ENCODE measurements at places on chromosomes 3 and 15.

GRCh38 chr15:76584868-76585575, 248.4 kb downstream of the ISL2 start:
- no peak for DNase-seq

- no peak for DNase-seq
Observed at GRCh38 chr3:10354361-10355015, 33.6 kb upstream of the SEC13 start.

- peak; percentile 82 for DNase-seq
Observed at GRCh38 chr15:74598126-74598842, 17.4 kb upstream of the CLK3 start.

- DNase-seq: no peak
Observed at GRCh38 chr3:14608298-14608697, 43.3 kb upstream of the CCDC174 start.

DNA sequence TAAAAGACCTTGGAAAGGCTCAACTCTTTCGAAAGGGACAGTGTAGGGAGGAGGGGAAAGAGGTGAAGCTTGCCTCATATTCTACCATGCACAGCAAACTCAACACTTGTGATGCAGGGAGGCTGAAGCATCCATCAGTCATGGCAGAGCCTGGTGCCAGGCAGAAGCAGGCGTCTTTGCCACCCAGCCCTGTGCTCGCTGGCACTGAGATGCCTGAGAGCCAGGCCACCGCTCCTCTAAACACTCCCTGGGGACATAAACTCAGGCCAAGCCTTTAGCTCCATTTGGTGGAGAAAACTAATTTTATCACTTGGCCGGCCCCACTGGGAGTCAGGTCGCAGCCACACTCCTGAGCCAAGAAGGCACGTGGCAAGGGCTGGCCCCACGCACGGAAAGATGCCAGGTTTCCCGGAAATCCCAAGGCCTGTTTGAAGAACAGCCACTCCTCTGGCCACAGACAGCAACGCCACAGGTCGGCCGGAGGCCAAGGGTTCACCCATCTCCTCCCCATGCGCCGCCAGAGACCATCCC, 30.7 kb downstream of the XXYLT1 start:
- DNase-seq: no peak

- DNase-seq: no peak
Observed at GRCh38 chr3:129176051-129176450, 7.6 kb downstream of the CNBP start.

DNA sequence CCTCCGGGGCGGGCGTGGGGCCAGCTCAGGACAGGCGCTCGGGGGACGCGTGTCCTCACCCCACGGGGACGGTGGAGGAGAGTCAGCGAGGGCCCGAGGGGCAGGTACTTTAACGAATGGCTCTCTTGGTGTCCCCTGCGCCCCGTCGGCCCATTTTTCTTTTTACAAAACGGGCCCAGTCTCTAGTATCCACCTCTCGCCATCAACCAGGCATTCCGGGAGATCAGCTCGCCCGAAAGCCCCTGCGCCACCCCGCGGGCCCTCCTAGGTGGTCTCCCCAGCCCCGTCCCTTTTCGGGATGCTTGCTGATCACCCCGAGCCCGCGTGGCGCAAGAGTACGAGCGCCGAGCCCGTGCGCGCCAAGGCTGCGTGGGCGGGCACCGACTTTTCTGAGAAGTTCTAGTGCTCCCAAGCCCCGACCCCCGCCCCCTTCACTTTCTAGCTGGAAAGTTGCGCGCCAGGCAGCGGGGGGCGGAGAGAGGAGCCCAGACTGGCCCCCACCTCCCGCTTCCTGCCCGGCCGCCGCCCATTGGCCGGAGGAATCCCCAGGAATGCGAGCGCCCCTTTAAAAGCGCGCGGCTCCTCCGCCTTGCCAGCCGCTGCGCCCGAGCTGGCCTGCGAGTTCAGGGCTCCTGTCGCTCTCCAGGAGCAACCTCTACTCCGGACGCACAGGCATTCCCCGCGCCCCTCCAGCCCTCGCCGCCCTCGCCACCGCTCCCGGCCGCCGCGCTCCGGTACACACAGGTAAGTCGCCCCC, at the start of gene THBS1:
Gene THBS1, plus strand, starts transcription at position 595 of the 757 bp plus-strand sequence. CDS start 779 bp downstream, outside the sequence.
- peak; percentile 97 for DNase-seq

GRCh38 chr3:13229273-13229949, 156.2 kb upstream of the IQSEC1 start:
- peak; percentile 30 for DNase-seq

DNA sequence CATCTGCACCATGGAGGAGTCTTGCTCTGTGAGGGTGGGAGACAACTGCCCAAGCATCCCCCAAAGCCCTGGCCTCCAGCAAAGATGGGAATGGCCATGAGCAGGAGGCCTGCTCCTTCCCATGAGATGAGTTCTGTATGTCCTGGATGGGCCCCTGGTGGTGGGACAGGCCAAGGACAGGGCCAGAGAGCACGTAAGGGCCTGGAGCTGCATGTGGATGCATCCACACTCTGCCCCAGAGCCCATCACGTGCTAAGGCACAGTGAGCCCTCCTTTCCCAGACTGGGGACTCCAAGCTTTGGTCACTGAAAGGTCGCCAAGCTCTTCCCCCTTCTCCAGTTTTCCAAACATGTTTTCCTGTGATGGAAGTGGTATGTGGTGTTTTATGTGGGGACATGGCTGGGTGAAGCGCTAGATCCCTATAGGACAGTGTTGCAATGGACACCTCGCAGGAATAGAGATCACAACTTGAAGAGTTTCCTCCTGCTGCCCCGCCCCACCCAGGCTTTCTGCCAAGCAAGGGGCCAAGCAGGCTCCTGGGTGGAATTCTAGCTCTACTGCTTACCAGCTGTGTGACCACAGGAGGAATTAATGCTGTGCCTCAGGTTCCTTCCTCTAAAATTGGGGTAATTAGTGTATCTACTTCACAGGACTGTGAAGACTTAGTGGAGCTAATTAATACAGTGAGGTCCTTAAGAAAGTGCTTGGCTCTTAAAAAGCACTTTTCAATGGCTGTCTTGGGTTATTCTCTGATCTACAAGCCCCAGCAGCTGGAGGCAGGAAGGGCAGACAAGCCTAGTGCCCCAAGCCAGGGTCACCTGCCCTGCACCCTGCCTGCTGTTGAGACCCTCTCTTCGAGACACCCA, 106.4 kb upstream of the RPL32 start:
- peak; percentile 50 for DNase-seq

DNA sequence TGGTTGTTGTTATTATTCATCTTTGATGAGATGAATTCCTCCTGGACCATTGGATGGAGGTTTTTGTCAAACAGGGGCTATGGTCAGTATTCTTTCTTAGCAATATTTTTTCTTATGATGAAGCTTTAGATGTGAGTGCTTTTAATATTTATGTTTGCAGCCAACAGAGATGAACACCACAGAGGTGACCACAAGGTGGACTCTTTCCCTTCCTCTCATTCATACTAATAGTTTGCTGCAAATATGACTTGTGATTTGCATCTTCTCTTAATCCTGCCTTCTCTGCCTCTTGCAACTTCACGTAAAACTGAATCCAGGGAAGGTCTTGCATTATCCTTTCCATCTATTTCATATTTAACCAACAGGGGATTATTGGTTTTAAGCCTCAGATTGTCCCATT, 473.1 kb upstream of the UBE2E2 start:
- no peak for DNase-seq

DNA sequence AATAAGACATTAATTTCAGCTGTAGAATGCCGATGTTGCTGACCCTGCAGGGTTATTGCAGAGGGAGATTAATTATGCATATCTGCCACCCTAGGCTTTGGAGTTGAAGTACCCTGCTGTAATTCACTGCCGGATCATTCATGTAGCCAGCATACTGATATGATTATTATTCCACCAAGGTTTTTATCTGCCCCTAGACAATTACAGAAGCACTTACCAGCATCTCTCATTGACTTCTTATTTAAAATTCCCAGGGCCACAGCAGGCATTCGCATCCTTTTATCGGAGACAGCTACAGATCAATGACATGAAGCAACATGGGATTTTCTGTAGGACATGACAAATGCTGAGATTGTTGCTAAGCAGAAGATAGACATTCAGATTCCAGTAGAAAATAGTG, 31.3 kb downstream of the IL1RAP start:
- DNase-seq: no peak

DNA sequence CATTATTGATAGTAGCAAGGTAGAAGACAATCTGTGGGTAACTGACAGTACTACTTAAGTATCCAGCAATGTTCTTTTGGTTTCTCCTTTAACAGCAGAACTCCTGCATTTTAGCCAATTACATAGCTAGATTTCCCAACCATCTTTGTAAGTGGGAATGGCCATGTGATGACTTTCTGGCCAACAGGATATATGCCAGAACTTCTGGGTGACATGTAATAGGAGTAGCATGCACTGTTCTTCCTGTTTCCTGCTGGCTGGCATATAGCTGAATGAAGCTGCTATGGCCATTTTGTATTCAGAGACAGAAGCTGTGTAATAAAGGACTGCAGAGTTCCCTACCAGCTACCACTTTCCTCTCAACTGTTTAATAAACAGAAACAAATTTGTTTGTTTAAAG, 18.0 kb downstream of the SPICE1 start:
- DNase-seq: peak; percentile 5

GRCh38 chr15:35649575-35649974, 103.6 kb upstream of the DPH6 start:
- no peak for DNase-seq

DNA sequence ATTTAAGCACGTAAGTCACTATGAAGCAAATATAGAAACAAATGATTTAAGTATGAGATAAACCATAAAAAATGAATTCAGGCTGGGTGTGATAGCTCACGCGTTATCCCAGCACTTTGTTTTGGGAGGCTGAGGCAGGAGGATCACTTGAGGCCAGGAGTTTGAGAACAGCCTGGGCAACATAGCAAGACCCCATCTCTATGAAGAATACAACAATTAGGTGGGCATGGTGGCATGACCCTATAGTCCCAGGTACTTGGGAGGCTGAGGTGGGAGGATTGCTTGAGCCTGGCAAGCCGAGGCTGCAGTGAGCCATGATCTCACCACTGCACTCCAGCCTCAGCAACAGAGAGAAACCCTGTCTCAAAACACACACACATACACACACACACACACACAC, 34.2 kb downstream of the TMCC1 start:
- DNase-seq: no peak

- DNase-seq: no peak
Observed at GRCh38 chr15:75759416-75760130, 46.9 kb upstream of the CSPG4 start.

DNA sequence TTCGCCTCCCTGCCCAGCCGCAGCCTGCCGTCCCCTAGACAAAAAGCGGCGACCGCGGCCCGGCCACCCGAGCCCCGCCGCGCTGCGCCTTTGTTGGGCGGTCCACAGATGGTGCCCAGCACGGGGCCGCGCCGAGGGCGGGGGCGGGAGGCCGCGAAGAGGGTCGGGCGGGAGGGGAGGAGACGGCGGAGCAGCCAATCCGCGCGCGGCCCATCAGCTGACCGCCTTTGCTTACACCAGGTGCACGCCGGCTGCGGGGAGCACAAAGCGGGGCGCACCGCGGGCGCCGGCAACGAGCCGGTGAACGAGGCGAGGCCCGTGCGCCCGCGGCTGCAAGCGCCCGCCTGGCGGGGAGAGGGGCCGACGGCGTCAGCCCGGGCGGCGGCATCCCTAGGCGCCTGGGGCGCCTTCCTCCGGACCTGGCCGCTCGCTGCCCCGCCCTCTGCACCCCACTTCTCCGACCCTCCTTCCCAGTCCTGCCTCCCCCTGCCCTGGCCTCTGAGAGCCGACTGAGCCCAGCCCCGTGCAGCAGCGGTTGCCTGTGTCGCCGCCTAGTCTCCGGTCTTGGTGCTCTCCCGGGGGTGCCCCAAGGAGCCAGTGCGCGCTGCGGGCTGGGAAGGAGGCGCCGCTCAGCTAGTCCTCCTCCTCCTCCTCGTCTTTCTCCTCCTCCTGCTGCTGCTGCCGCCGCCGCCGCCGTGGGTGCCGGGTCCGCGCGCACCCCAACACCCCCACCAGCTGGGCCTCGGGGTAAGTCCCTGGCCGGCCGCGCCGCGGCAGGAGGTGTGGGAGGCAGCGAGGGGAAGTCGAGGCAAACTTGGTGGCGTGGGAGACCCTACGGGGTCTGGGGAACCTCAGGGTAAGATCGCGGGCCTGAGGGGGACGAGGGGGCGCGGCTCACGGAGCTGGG, at the start of gene LRRN1:
Gene LRRN1, plus strand, starts transcription at position 259 of the 907 bp plus-strand sequence. CDS start 45,211 bp downstream, outside the sequence.
- DNase-seq: no peak

DNA sequence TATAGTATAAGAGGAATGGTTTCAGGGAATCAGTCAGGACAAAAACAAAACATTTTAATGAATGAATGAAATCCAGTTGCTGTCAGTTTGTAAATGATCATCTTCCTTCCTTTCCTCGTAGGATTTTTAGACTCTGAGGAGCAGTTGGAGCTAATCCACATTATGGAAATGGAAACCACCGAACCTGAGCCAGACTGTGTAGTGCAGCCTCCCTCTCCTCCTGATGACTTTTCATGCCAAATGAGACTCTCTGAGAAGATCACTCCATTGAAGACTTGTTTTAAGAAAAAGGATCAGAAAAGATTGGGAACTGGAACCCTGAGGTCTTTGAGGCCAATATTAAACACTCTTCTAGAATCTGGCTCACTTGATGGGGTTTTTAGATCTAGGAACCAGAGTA, 3.1 kb downstream of the TIPARP start:
- peak; percentile 14 for DNase-seq

GRCh38 chr15:33834892-33835743, 133.2 kb upstream of the CHRM5 start:
- DNase-seq: no peak

- peak; percentile 63 for DNase-seq
Observed at GRCh38 chr3:141094790-141095545, 43.8 kb downstream of the SPSB4 start.

DNA sequence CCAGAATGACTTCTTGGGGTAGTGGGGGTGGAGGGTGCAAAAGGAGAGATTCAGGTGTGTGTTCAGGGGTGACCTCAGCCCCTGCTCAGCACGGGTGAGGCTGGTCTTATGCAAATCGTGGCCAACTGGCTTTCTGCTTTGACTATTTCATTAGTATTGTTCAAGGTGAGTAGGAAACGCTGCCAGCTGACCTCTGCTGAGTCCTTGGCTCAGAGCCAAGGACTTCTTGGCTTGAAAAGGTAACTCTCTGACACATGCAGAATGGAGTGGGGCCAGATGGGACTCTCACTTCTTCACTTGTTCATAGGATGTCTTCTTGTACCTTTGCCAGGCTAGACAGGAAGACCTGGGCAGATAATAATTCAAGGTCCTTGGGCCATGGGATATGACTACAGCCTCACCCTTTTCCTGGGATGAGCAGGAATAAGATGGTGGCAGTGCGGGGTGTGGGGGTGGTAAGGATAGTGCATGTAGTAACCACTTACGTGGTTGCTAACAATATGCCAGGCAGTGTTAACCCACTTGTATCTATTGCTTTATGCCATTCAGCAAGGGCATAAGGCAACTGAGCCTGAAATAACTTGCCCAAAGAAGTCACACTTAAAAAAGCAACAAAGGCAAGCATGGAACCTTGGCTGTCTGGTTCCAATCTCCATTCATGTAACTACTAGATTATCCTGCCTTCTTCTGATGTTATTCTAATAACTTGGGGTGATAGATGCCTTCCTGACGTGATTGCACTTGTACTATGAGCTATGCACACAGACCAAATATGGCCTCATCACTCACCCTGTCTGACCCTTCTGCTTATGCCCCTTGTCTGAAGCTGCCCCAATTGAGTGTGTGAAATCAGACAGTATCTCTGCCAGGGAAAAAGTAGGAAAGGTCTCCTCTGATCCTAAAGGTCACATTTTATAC, 193.1 kb downstream of the NR1D2 start:
- DNase-seq: no peak

- no peak for DNase-seq
Observed at GRCh38 chr3:131933665-131934064, 101.1 kb downstream of the CPNE4 start.
